GM10248 (cell line): ENCODE measurements at places on chromosomes 16 and 17.

- peak; percentile 76 for DNase-seq
Observed at GRCh38 chr17:16915752-16916556, 56.0 kb downstream of the TNFRSF13B start.

DNA sequence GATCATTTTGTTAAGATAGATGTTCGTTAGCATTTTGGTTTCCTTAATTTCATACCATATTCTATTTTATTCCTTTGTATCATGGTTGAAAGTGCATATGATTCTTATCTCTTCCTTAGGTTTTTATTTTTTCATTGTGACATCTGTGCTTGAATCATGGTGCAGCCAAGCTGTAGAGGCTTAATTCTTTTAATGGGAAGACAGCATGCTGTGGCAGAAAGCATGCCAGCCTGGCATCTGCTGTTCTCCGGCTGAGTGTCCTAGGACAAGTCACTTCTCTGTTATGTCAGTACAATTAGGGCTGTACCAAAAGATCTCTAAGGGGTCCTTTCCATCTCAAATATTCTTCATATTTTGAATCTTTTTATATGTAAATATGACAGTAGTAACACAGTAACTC is 68.5 kb upstream of the PMFBP1 start:
- DNase-seq: no peak

- DNase-seq: no peak
Observed at GRCh38 chr16:50265716-50266336, 525 bp upstream of the ADCY7 start.

DNA sequence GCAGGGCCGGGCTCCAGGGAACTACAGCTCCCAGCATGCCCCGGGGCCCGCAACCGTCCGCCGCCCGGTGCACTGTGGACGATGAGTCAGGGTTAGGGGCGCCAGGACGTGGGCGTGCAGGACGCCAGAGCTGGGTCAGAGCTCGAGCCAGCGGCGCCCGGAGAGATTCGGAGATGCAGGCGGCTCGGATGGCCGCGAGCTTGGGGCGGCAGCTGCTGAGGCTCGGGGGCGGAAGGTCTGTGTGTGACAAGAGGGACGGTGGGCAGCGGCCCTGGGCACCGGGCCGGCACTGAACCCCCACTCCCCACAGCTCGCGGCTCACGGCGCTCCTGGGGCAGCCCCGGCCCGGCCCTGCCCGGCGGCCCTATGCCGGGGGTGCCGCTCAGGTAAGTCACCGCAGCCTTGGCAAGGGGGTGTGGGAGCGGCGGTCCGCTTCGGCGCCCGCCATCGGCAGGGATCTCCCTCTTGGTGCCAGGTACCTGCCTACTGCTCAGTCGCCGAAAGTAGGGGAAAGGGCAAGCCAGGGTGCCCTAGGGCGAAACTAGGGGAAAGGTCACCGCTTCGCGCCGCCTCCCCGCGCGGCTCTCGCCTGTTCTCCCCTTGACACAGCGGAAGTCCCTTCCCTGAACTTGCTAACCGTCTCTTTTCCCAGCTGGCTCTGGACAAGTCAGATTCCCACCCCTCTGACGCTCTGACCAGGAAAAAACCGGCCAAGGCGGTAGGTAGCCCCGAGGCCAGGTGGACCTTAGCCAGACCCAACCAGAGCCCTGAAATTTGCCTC is at the start of the genes ACADVL and DLG4:
Gene ACADVL (plus strand): TSS at position 127 of the 781 bp plus-strand sequence. CDS start 47 bp downstream, at position 174.
Gene DLG4 (minus strand): TSS at position 25 of the 781 bp plus-strand sequence.
- peak; percentile 91 for DNase-seq

GRCh38 chr17:9968008-9968407 is 62.9 kb upstream of the RCVRN start:
- no peak for DNase-seq

GRCh38 chr16:3047387-3047720 is 993 bp downstream of the MMP25 start:
- peak; percentile 18 for DNase-seq
